ENCODE measurements at places on chromosomes 13 and 19.
A peak's percentile ranks its signal among the peaks of the same experiment; 100 is the strongest.

DNA sequence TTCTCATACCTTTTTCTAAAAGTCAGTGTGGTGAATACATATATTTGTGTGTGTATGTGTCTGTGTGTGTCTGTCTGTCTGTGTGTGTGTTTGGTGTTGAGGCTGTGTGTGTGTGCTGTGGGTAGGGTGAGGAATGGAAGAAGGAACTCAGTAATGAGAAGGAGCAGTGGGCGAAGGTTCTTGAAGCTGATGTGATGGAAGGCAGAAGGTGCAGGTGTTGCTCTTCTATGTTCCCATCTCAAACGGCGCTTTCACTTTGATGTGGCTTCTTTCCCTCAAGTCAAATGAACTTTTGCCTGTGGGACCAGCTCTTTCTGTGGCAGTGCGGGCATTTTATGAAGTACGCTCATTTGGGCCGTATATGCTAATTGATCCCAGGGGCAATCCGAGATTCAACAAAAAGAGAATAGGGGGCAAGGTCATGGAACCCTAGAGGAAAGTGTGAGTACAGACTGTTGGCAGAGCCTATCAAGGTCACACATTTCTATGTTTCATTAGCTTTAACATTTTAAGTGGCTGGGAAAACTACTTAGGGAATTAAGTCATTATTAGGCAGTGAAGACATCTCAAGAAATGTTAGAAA is 15.2 kb downstream of the BIVM start:
- no peak for DNase-seq

DNA sequence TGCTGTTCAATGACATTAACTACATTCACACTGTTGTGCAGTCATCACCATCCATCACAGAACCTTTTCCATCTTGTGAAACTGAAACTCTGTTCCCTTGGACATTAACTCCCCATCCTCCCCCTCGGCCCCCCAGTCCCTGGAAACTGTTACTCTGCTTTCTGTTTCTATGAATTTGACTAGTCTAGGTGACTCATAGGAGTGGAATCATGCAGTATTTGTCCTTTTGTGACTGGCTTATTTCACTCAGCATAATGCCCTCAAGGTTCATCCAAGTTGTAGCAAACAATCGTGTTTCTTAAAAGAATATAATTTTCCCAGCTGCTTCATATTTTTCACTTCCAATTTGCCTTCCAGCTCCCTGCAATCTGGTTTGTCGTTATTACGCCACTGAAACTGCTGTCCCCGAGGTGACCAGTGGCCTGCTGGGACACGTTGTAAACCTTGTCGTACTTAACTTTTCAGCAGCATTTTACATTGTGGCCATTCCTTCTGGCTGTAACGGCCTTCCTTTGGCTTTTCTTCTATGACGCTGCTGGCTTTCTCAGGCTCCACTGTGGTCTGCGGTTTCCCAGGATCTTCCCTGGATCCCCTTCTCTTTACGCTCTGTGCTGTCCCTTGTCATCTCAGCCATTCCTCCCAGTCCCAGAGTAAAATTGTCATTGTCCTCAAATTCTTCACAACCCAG is 74.0 kb downstream of the DHRS12 start:
- DNase-seq, result peak; percentile 73

- DNase-seq, result no peak
Observed at GRCh38 chr19:8473648-8474476, 28.6 kb downstream of the PRAM1 start.

GRCh38 chr13:104678161-104678560 is 1611.9 kb upstream of the SLC10A2 start:
- DNase-seq, result no peak

DNA sequence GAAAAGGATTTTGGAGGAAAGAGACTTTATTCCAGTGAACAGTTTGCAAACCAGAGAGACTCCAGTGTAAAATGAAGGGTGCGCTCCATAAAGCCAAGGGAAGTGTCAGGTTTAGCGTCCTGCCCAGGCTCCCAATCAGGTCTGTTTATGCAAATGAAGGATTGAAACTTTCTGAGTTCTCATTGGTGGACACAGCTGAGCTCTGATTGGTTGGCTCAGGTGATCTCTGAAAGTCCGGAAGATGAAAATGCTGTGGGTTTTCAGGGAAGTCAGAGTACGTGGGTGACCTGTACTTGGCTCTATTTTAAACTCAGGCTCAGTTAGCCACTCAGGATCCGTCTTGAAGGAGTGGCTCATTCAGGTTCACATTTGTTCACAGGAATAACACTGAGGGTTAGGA is 28.7 kb upstream of the CD33 start:
- DNase-seq, result no peak

DNA sequence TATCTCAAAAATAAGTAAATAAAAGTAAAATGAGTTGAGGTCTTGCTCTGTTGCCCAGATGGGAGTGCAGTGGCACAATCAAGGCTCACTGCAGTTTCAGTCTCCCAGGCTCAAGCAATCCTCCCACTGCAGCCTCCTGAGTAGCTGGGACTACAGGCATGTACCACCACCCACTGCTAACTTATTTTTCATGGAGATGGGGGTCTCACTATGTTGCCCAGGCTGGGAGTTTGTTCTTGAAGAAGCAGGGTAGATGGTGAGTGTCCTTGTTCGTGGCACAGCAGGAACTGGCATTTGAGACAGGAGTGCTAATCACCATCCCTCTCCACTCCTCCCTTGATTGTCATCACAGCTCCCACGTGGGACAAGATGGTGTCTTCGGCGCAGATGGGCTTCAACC is 3.5 kb downstream of the NLRP2 start:
- no peak for DNase-seq

GRCh38 chr13:40969169-40969901 is 49.8 kb downstream of the ELF1 start:
- DNase-seq, result no peak

DNA sequence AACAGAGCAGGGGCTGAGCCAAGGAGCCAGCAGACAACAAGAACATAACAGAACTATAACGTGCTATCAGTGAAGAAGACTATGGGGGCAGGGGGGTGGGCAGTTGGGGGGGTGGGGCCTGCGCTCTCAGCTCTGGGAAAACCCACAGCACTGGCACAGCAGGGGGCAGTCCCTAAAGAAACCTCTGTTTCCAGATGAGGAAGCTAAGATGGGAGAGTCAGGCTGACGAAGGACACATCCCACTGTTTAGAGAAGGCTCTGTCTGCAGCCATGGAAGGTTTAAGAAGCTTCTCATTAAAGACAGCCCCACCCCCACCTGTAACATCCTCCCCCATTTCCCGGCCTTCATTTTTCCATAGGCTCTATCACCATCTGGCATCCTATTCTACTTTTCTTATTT is 7.1 kb upstream of the DOCK9 start:
- no peak for DNase-seq

DNA sequence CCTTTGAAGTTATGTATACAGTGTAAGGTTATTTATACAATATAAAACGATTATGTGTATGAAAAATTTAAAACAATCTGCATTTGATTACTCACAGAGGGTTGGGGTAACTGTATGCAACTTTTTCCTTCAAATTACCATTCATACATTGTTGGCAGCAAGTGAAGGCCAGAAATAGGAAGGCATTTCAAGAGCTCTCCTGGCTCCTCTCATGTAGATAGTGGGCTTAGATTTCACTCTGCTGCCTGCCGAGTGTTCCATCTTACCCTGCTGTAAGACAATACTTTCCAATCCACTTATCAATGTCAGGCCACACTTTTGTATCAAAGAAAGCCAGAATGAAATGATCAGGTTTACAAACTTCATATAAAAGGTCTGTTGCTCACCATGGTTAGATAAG is 245.2 kb downstream of the DNAJC15 start:
- peak; percentile 40 for DNase-seq

GRCh38 chr19:1310853-1311180 is 25.1 kb downstream of the EFNA2 start:
- no peak for DNase-seq

- DNase-seq, result no peak
Observed at GRCh38 chr13:20573636-20574035, 6.7 kb downstream of the IFT88 start.

- no peak for DNase-seq
Observed at GRCh38 chr19:40279120-40279551, 6.0 kb downstream of the AKT2 start.

GRCh38 chr19:38838208-38838985 is 6.8 kb upstream of the ECH1 start:
- no peak for DNase-seq

DNA sequence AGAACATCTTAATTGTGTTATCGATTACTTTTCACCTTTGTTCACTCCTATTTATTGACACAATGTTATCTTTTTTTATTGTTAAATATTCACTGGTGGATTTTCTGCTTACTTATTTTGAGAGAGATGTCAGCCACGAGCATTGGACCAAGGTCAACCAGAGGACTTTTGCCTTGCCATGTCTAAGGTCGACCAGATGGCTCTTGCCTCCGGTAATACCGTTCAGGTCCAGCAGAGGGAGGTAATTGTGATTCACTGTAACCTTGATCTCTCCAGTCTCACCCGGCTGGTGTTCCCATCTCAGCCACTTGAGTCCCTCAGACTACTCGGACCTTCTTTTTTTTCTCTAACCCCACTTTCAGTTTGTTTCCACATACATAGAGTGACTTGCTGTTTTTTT is 1438.1 kb downstream of the UQCRFS1 start:
- no peak for DNase-seq

- no peak for DNase-seq
Observed at GRCh38 chr19:35110974-35111373, 4.6 kb upstream of the FXYD3 start.

DNA sequence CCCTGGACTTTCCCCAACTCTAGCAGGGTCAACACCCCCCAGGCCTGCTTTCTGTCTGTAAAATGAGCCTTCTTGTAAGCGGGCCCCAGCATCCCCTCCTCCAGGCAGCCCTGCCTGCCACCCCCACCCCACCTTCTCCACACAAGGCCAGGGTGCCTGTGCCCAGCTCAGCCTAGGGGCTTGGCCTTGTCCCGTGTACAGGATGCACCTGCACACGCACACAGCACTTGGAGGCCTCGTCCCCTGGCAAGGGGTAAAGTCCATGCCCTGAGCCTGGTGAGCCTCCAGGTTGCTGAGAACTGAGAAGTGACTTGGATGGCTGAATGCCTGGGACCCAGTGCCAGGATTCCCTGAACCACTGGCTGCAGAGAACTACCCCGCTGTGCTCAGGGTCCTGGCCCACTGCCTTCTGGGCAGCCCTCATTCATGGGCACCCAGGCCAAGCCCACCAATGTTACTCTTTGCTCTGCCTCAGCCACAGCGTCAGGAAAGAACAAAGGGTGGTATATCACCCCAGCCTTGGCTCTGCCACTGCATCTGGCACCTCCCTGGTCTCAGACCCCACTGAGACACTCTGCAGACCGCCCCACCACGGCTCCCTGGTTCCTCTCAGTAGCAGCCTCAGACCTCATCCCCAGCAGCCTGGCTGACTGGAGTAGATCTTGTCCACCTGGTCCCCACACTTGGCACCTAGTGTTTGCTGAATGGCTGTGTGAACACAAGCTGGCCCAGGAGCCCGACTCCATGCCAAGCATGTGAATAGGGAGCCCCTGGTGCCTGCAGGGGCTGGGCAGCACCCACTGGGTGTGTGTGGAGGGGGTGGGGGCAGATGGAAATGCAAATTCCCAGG is 1.8 kb upstream of the TM6SF2 start:
- no peak for DNase-seq

GRCh38 chr13:33640832-33641231 is 177.1 kb upstream of the RFC3 start:
- DNase-seq, result no peak

- no peak for DNase-seq
Observed at GRCh38 chr13:30584051-30584731, 33.5 kb upstream of the USPL1 start.

GRCh38 chr19:48400018-48400742 is 6.7 kb downstream of the GRIN2D start:
- peak; percentile 38 for DNase-seq

DNA sequence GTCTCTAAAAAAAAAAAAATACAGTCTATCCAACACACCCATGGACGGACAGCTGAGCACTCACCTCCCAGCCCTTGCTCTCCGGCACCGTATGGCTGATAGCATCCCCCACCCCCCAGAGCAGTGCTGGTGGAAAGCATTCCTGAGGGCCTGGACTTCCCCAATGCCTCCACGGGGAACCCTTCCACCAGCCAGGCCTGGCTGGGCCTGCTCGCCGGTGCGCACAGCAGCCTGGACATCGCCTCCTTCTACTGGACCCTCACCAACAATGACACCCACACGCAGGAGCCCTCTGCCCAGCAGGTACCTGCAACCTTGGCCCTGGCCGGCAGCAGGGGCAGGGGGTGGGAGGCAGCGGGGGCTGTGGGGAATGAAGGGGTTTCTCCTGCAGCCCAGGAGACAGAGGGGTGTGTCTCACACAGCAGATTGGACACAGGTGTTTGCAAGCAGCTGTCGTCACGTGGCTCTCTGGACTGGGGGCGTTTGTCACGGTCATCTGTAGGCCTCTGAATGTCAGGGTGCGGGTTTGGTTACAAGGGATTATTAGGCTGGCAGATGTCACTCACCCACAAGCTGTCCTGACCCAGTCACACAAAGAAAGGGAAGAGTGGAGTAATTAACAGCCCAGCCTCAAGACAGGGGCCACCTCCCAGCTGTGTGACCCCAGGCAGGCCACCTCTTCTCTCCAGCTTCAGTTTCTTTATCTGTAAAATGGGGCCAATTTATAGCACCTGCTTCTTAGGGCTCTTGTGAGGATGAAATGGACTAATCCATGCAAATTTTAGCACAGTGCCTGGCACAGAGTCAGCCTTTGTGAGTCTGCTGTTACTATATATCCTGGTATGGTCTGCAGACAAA is 19.3 kb downstream of the PLD3 start:
- peak; percentile 95 for DNase-seq

- peak; percentile 89 for DNase-seq
Observed at GRCh38 chr13:30829833-30830637, 76.0 kb upstream of the MEDAG start.

GRCh38 chr19:1424192-1424955 is 13.8 kb upstream of the RPS15 start:
- no peak for DNase-seq

- DNase-seq, result peak; percentile 3
Observed at GRCh38 chr19:49067554-49067953, 2.9 kb upstream of the NTF4 start.

DNA sequence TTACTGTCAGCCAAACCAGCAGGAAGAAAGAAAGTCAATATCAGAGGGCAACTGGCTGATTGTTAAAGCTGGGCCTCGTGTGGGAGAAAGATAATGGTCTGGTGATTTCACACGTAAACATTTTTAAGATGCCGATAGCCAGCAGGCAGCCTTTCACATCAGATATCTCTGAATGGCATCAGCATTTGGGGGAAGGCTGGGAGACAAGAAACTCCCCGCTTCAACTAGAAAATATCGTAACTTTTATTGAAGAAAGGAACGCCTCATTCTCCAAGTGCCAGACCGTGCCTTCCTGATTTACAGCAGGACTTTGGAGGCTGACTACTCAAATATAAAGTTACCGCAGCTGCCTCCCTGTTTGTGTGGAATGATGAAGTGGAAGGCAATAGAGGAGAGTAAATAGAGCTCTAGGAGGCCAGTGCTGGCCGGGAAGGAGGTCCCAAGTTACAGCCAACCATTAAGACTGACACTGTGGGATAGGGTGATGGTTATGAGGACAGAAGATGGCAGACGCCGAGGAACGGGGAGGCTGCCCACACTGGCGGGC is 284.3 kb upstream of the MAB21L1 start:
- DNase-seq, result no peak

- DNase-seq, result no peak
Observed at GRCh38 chr19:41895745-41896580, 13.0 kb downstream of the ARHGEF1 start.
